ENCODE measurements at places on chromosomes 1 and 21.

DNA sequence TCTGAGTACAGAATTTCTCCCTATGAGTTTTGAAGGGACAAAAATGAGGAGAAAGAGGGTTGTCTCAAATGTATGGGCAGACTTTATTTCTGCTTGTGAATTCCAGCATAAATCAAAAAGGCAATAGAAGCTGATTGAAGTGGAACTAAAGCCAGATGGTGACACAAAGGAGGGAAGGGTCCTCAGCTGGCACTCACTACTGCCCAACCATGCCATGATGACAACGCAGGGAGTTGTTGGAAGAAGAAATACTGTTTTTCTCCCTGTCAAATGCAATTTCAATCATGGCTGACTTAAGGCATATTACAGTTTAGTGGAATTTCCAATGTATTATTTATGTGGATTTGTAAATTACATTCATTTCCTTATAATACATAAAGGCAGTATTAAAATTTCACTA, 805.8 kb downstream of the ADGRL2 start:
- DNase-seq, result no peak

GRCh38 chr21:44306936-44307704, 7.3 kb downstream of the PFKL start:
- DNase-seq, result no peak

- DNase-seq, result no peak
These were observed 38.6 kb upstream of the MAGOH start for GRCh38 chr1:53276902-53277281.

DNA sequence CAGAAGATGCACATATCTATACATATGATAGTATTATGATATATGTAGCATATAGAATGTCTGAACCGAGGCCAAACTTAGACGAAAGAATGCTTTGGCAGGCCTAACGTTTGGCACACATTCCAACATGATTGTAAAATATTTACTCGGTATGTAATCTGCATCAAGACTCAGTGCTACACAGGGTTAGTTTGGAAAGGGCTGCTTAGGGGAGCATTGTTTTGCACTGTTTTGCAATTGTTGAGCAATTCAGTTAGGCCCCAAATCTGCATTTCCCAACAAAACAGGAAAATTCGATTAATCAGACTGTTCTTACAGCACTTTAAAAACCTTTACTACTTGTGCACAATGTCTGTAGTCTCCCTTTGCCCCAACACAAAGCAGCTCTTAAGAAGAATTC, 216.0 kb upstream of the NEGR1 start:
- DNase-seq, result no peak

- no peak for DNase-seq
These were observed 16.0 kb downstream of the ITPKB start for GRCh38 chr1:226722901-226723656.

GRCh38 chr1:94627771-94628498, 86.4 kb upstream of the F3 start:
- DNase-seq, result no peak

DNA sequence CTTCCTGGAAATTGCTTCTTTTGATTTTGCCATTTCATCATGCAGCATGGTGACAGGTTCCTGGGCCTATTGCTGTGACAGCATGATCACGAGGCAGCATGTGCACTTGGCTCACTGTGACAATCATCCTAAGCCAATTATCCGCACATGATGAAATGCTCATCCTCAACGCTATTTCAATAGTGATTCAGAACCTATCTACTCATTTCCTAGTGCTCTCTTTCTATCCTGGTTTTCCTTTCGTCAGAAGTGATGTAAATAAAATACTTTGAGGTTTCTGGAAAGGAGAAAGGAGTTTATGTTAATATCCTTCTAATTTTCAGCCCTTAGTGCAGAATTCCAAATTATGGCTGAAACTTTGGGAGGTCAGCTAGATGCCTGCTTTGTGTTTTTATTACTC, 110.6 kb upstream of the ADAMTS5 start:
- DNase-seq, result no peak

- DNase-seq, result no peak
These were observed 17.0 kb downstream of the MARK1 start for GRCh38 chr1:220544901-220545303.

- no peak for DNase-seq
These were observed 79.8 kb downstream of the WDR4 start for GRCh38 chr21:42799516-42799915.

DNA sequence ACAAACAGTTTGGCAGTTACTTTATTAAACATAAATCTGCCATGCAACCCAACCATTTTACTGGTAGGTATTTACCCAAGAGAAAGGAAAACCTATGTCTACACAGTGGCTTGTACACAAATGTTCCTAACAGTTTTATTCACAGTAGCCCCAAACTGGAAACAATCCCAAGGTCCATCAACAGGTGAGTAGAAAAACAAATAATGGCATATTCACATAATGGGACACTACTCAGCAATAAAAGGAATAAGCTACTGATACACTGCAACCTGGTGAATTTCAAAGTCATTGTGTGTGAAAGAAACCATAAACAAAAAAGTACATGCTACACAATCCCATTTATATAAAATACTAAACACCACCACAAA, 12.7 kb downstream of the KYAT3 start:
- no peak for DNase-seq

DNA sequence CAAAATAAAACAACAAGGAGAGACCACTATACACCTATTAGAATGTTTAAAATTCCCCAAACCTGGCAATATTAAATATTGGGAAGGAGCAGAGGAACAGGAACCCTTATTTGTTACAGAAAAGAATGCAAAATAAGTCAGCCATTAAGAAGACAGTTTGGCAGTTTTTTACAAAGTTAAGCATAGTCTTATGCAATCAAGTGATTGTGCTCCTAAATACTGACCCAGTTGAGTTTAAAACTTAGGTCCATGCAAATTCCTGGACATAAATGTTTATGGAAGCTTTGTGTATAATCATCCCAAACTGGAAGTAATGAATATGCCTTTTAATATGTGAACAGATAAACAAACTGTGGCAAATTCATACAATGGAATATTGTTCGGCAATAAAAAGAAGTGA, 72.9 kb upstream of the RGS4 start:
- no peak for DNase-seq

- DNase-seq, result no peak
These were observed 33.3 kb downstream of the MAEL start for GRCh38 chr1:167022384-167022783.
